ENCODE measurements at places on chromosomes 12 and 14.

GRCh38 chr12:45721954-45722353, 7.6 kb upstream of the ARID2 start:
- no peak for DNase-seq

DNA sequence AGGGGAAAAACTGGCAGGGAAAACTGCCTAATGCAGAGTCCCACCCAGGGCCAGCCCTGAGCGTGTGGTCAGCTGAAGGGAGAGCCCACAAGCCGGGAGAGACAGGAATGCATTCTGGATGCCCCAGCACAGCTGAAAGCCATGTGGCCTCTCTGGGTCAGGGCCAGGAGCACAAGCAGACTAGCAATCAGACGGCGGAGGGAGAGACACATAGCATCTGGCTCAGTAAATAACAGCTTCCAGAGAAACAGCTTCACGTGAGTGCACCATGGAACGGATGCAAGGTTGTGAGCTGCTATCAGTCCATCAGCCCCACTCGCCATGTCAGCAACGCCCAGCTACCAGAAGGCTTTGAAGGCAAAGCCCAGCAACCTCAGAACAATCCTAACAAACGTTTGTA, 28.2 kb upstream of the TMEM106C start:
- no peak for DNase-seq

- DNase-seq = no peak
These were observed 787.0 kb upstream of the TBX3 start for GRCh38 chr12:115470977-115471376.

DNA sequence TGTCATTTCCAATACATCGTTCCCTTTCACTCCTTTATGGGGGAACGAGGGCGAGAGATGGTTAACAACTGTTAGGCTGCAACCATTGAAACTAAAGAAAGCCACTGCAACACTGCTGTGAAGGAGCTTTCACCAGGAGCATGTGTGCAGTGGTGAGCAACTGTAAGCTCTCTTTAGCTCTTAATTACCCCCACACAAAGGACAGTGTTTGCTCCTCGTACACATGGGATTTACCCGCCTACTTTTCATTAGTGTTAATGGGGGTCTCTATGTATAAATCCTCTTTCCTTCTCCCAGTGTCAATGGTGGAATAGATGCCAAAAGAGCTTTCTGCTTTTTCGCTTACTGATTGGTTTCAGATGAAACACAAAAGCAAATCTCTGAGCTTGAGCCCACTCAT, 343.1 kb downstream of the FLRT2 start:
- no peak for DNase-seq

- no peak for DNase-seq
These were observed 49.9 kb upstream of the FBXO21 start for GRCh38 chr12:117240081-117240755.

DNA sequence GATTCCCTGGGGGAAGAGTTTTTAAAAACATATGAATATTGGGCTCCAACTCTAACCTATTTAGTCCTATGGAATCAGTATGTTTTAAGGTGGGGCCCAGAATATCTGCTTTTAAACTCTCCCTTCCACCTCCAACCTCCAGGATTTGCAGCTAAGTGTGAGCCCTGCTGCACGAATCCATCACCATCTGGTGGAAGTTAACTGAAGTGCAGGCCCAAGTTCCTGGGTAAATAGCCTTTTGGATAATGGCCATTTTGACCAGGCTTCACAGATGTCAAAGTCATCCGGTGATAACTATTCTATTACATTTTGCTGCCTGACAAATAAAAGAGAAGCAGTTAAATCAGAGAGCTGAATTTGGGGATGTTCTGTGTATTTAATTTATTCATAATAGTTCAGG, 58.1 kb upstream of the RMST start:
- DNase-seq = no peak

DNA sequence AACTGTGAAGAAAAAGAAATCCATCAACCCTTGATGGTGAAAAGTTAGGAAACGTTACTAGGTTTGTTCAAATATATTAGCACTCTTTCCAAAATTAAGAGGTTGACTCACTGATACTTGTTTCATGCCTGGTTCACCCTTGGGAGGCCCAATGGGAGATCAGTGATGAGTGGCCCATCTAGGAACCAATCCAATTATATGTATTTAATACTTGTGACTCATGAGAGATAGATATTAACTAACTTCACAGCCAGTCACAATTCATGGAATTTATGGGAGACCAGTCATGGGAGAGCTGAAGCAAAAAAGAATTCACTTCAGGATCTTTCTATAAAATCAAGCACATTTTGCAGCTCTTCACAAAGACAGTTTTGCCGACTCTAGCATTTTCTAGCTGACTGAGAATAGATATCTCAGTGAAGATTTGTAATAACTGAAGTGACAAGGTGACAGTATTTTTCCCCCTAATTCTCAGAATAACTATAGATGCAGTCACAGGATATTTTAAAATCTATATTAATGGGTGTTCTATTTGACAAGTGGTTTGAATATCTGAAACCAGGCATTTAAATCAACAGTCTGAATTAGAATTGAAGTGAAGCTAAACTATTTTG, 230.2 kb downstream of the EPS8 start:
- DNase-seq = no peak

- DNase-seq = no peak
These were observed 638.5 kb upstream of the MIS18BP1 start for GRCh38 chr14:45891417-45892080.

DNA sequence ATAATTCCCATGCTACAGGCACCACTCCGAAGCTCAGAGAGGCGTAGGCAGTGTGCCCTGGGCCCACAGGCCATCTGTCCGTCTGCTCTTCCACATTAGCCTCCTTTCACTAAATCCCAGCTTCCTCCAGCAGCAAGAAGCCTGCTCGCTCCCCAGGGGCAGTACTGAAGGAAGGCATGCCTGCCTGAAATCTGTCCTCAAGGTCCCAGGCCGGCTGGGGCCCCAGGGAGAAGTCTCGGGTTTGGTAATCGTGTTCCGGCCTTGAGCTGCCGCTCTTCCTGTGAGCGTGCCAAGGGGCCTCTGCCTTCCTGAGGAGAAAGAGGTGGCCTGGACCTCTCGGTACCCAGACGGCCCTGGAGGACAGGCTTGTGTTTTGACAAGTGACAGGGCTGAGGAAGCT, 15.2 kb upstream of the DLK1 start:
- DNase-seq = no peak

DNA sequence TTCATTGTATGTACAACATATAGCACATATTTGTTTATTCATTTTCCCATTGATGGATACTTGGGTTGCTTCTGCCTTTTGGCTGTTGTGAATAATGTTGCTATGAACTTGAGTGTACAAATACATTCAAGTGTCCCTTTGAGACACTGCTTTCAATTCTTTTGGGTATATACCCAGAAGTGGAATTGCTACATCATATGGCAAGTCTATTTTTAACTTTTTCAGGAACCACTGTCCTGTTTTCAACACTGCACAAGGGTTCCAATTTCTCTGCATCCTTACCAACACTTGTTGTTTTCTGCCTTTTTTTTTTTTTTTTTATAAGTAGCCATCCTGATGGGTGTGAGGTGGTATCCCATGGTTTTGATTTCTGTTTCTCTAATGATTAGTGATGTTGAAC, 15.9 kb downstream of the RBMS2 start:
- DNase-seq = no peak

- DNase-seq = no peak
These were observed 171.7 kb upstream of the FLRT2 start for GRCh38 chr14:85358136-85358785.

- no peak for DNase-seq
These were observed 207.7 kb downstream of the NELL2 start for GRCh38 chr12:44668443-44668842.

- no peak for DNase-seq
These were observed 12.7 kb downstream of the PROX2 start for GRCh38 chr14:74863274-74863673.

- no peak for DNase-seq
These were observed 12.9 kb upstream of the OXA1L start for GRCh38 chr14:22753586-22753985.

DNA sequence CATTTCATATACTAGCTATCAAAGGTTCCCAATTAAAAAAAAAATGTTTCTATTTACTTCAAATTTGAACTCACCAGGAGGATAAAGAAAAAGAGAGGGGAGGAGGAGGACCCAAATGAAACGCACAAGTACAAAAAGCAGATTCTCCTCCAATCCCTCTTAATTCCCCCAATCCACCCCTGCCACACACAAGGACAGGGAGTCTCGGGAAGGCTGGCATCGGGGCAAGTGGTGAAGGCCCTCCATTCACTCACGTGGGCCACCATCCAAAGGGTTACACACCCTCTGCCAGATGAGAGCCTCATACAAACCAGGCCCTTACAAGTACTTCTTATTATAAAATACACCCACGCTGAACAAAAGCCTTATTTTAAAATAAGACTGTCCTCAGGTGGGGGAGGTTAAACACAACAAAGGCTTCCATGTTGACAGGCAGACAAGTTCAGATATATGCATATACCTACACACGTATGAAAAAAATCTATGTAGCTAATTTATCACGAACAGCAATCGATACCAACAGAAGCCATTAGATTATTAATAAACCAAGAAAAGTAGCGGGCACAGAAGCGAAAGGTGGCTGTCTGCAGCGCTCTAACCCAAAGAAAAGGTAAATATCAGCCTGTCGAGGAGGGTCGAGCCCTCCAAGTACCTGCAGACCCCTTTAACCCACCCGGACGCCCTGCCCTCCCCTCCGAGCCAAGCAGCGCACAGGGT, 1.5 kb downstream of the ATP2B1 start:
- peak; percentile 37 for DNase-seq

GRCh38 chr12:1413930-1414329, 180.5 kb downstream of the FBXL14 start:
- DNase-seq = no peak

- DNase-seq = no peak
These were observed 5.8 kb downstream of the PHB2 start for GRCh38 chr12:6964605-6965025.

DNA sequence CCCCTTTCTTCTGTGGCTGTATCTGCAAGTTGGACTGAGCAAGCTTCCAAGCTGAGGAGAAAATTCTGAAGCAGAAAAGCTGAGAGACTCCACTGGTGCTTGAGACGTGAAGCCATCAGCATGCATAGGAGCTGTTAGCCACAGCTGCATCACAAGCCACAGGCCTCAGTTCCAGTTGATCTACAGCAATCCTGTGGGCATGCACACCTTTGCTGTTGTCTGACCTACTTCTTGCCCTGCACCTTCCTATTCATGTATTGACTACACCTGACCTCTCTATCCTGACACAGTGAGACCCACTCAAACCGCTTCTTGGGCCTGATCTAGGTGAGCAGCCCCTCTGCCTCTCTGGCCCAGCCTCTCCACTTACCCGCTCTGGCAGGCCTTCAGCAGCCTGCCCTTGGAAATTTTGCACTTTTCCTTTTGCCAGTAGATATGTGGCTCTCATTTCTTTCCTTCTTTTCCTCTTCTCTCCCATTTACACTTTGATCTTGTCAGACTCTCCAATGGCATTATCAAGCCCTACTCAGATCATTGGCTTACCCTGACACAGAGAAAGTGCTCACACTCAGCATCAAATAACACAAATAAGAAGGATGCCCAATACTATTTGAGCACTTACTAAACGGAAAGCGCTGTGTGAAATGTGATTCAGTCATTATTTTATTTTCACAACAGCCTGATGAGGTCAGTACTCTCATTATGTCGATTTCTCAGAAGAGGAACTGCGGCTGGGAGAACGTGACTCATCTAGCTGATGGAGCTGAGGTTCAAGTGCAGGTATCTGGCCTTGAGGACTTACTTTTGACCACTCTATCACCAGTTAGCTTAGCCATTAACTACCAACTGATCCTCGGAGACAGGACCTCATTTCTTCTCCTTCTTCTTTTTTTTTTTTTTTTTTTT, 21.9 kb upstream of the PTGR2 start:
- DNase-seq = no peak

- DNase-seq = no peak
These were observed 1.8 kb downstream of the B3GNT4 start for GRCh38 chr12:122205053-122205925.

- no peak for DNase-seq
These were observed 9.2 kb downstream of the MBD6 start for GRCh38 chr12:57531836-57532235.

DNA sequence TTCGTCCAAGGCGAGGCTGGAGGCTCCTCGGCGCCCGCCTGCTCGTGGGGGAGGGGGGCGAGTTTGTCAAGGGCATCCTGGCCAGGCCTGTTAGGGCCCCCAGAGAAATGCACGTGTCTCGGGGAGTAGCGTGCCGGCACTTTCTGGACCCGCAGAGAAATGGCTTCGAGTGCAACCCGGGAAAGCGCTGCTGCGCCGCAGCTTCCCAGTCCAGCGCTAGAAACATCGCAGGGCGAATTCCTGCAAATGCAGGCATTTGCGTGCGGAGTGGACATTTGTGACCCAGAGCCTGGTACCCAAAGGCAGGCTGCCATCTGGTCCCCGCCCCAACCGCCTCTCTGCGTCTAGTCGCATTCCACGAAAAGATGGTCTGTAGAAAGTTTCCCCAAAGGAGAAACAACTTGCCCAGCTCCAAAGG, 756 bp downstream of the LGR5 start:
- peak; percentile 50 for DNase-seq

GRCh38 chr12:124389725-124390441, 95.0 kb downstream of the RFLNA start:
- no peak for DNase-seq

DNA sequence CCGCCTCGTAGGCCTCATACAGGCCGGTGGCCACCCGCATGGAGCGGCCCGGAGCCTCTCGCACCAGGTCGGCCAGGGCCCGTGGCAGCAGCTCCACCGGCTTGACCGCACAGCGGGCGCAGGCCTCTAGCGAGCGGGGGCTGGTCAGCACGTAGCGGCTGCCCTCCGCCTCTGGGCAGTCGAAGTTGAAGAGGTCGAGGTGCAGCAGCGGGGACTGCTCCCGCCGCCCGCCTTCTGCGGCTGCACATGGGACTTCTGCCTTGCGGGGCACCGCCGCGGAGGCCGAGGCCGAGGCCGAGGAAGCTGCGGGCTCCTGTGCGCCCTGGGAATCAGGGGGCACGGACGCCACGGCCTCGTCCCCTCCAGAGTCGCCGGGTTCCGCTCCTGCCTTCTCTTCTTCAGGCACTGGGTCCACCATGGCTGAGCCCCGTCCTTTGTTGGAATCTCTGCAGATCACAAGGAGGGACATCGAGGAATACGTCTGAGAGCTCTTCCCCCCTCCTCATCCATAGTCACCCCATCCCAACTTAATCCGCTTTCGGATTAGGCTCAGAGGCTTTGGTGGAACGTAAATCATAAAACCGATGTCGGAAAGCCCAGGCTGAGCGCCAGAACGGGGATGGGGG, 1.4 kb downstream of the CCDC177 start:
- no peak for DNase-seq

DNA sequence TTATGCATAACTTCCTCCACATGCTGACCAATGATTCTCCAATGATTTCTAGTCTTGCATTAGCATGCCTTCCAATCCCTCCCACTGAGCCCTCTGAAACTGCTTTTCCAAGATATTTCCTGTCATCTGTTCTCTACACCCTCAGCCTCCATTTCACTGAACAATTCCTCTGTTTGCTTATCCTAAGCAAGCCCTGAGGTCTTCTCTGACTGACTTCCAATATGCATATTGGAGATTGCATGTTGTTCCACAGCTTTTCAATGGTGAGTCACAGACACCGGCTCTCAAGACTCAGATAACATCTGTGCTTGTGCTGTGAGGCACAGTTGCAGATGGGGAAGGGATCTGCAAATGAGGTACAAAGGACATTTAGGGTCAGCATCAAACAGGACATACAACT, 141.0 kb downstream of the SLC16A7 start:
- DNase-seq = no peak

GRCh38 chr12:1812650-1813302, 7.6 kb upstream of the LRTM2 start:
- no peak for DNase-seq

GRCh38 chr12:91274916-91275315, 92.3 kb upstream of the DCN start:
- no peak for DNase-seq

- DNase-seq = no peak
These were observed 2.6 kb downstream of the LTB4R start for GRCh38 chr14:24313913-24314312.
